Sigmoid colon (tissue), 7 donors: ENCODE measurements at places on chromosomes 12 and 14.

- DNase-seq = no peak
These were observed 46.6 kb downstream of the RDH12 start for GRCh38 chr14:67748312-67748711.

- no peak for DNase-seq
These were observed 88.6 kb downstream of the RAD51B start for GRCh38 chr14:67908052-67908754.

DNA sequence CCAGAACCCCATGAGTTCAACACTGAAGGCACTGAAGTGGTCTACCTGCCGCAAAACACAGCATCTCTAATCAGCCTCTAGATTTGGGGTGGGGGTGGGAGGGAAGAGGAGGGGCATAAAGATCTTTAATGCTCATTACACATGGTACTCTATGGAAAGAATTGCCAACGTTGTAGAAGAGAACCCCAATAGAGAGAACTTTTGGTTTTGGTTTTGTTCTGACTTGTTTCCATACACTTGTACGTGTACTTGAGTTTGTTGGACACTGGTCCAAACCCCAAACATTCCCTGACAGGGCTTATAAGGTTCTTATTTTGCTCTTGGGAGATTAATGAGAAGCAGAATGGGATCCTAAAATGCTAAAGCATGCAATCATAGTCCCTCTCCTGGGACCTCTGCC lies 31.0 kb downstream of the GNPTAB start:
- DNase-seq = no peak

GRCh38 chr14:78982551-78982950 lies 812.4 kb downstream of the NRXN3 start:
- no peak for DNase-seq

GRCh38 chr12:43325786-43326185 lies 226.2 kb downstream of the ADAMTS20 start:
- no peak for DNase-seq
